ENCODE measurements at places on chromosomes 12 and 14.

GRCh38 chr12:57519796-57520052, 590 bp downstream of the DDIT3 start:
- peak; percentile 80 for DNase-seq

GRCh38 chr12:89345830-89346740, 6.2 kb downstream of the DUSP6 start:
- peak; percentile 83 for DNase-seq

DNA sequence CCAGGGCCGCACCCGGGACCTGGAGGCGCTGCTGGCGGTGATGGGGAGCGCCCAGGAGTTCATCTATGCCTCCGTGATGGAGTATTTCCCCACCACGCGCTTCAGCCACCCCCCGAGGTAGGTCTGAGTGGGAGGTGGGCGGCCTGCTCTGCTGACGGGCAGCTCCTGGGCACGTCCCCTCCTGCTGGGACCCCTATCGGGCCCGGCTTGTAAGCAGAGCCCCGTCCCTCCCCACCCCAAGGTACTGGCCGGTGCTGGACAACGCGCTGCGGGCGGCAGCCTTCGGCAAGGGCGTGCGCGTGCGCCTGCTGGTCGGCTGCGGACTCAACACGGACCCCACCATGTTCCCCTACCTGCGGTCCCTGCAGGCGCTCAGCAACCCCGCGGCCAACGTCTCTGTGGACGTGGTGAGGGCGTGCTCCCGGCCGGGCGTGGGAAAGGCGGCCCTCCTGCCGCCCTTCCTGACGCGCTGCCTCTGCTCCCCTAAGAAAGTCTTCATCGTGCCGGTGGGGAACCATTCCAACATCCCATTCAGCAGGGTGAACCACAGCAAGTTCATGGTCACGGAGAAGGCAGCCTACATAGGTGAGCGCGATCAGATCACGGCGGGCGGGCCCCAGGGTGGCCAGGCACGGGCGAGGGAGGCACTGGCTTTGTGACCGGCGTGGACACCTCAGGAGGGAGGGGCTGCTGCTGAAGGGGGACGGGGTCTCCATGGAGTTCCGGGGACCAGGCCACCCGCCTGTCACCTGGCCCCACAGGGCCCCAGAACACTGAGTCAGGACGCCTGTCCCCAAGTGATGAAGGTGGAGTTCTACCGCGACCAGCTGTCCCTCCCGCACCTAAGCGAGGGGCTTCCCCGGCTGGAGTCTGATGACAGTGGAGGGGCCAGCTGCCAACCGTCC, 7.3 kb downstream of the PLD4 start:
- no peak for DNase-seq

- no peak for DNase-seq
These were observed 37.8 kb downstream of the MYO1H start for GRCh38 chr12:109385339-109386058.

DNA sequence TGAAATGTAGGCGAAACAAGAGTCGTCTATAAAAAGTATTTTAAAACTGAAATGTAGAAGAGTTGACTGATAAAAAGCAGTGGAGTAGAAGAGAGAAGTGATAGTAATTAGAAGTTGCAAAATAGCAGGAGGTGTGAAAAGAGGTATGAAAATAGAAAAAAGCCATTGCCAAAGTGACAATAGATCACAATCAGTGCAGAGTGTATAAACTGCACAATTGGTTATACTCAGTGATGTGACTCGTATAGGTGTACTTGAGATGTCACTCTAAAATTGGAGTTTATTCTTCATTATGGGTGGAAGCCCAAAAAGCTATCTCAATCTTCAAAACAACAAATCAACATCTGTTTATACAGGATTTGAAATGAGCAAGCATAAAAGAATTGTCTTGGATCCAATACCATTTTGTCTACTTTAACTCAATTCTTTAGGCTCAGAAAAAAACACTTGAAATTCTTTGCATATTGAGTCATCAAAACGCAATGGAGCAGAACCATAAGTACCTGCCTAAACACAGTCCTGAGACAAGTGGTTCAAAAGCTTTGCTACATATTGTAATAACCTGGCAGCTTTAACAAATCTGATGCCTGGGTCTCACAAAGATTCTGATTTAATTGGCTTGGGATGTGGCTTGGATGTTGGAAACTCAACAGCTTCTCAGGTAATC, 8.8 kb downstream of the IKBIP start:
- no peak for DNase-seq

- no peak for DNase-seq
These were observed 297.2 kb downstream of the ITPR2 start for GRCh38 chr12:26535826-26536225.

- no peak for DNase-seq
These were observed 206.4 kb upstream of the GZMB start for GRCh38 chr14:24840204-24840893.

- no peak for DNase-seq
These were observed 18.1 kb downstream of the SSH1 start for GRCh38 chr12:108839018-108839889.
